Naive thymus-derived CD4-positive, alpha-beta T cell (primary cell): ENCODE measurements at places on chromosomes 16 and 17. TPM values are rescaled to one million over a fixed set of nuclear protein-coding genes. Genes with fewer than 3 reads are reported as not detected.

Gene CACNG5
- not detected for total RNA-seq

Gene G6PC1
- total RNA-seq, result not detected

Gene SLC12A3
- 0.08 TPM for total RNA-seq

Gene VAT1L
- not detected for total RNA-seq

DNA sequence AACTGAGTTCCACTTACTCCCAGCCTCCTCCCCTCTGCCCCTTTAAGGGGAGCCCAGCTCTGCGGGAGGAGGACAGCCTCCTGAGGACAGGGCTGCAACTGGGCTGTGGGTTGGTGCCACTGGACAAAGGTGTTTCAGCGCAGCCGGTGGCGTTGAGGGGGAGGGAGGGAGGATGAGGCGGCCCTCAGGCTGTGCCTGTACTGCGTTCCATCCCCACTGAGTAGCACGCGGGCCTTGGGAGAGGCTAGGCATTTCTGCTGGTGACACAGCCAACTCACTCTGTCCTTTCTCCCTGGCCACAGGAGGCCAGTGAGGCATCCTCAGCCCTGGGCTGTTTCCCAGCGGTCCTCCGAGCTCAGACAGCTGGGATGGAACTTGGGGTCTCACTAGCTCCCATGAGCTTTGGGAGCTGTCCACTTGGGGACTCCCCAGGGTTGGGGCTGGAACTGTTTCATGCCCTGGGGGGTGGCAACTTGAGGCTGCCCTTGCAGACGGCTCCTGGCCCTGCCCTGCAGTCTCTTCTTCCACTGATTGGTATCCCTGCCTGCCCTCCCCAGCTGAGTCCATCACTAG is 70.5 kb downstream of the MPRIP start:
- DNase-seq, result no peak

DNA sequence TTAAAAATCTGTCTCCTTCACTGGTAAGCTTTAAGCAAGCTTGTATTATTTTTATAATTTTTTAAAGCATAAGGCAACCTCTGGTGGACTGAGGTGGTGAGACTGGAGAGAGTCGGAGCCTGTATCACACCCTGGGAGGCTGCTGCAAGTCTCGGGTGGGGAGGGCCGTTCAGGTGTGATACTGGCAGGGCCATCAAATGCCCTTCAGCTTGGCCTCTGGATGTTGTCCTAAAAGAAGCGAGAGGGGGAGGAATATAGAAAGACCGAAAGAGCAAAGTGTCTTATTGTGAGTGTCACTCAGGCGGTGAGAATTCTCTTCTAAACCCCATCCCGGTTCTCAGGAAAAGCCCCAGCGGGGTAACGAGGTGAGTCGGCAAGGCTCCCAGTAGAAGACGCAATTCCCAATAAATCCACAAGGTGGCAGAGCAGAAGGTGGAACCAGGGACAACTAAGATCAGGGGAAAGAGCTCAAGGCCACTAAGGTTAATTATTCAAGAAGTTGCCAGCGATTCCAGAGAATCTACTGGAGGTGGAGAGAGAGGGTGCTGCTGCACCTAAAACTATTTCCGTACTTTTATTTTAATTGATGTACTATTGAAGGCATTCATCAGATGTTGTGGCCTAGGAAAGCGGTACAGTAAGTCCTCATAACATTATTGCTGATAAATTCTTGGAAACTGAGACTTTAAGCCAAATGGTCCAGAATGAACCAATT is 14.1 kb downstream of the C17orf67 start:
- peak; percentile 73 for DNase-seq

- DNase-seq, result no peak
Measured at GRCh38 chr16:12298285-12298684, 321.8 kb downstream of the SNX29 start.

- DNase-seq, result no peak
Measured at GRCh38 chr17:3847165-3847670, 1.2 kb upstream of the NCBP3 start.
